OCI-LY7 (cell line): ENCODE measurements at places on chromosomes 2 and 18. TPM values are rescaled to one million over a fixed set of nuclear protein-coding genes. Genes with fewer than 3 reads are reported as not detected.

Gene CELF4
- total RNA-seq, result not detected in 2 replicates

Gene CNDP1
- not detected in 2 replicates for total RNA-seq

Gene MROH2A
- not detected in 2 replicates for total RNA-seq

Gene SALL3
- not detected in 2 replicates for total RNA-seq

Gene TDRD15
- not detected in 2 replicates for total RNA-seq

Gene CRACDL
- total RNA-seq, result 0.13 and 0.59 TPM in 2 replicates

Gene GALNT1
- 32.8 and 37.2 TPM in 2 replicates for total RNA-seq

Gene RAX
- total RNA-seq, result not detected in 2 replicates

Gene PLEK
- total RNA-seq, result 80.6 and 88.7 TPM in 2 replicates

Gene SEPTIN10
- not detected in 2 replicates for total RNA-seq

Gene GAREM1
- total RNA-seq, result 1.0 and 2.4 TPM in 2 replicates

DNA sequence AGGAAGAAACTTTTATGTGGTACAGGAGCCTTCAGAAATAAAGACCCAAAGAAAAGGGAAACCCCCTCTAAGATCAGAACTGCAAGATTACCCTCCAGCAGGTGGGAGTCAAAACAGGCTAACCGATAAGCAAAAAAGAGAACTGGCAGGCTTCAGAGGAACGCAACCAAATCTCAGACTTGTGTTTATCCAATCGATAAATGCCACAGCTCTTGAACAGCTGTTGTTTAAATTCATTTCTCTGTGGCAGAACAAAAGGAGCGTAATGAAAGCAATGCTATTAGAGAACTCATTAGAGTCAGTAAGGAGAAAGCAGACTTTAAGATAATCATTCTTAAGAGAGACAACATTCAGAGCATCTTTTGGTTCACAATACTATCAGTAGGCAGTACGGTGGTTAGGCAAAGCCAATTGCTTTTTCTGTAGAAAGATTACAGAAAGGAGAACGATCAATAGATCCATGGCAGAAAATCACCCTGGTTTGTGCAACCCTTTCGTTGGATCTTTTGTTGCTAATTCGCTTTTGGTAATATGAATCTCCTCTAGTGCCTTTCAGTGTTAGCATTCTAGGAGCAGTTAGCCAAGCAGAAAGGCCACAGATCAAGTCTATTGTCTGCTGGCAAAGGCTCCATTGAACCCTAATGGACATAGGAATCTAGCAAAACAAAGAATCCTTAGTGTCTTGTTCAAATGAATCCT lies 476.4 kb upstream of the CHST9 start:
- no peak for DNase-seq

DNA sequence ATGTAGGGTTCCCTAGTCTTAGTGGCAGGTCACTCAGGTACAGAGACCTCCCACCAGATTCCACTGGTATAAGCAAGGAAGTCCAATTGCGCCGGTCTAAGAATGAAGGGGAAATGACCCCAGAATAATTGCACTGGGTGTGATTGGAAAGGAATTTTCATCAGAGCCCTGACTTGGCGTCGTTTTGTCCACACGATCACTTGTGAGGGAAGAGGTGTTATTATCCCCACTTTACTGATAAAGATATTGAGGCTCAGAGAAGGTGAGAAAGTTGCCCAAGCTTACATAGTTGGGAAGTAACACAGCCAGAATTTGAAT lies 61.5 kb downstream of the CIB4 start:
- DNase-seq, result no peak

- no peak for DNase-seq
Observed at GRCh38 chr2:54808661-54809060, 85.2 kb downstream of the EML6 start.

GRCh38 chr2:48531141-48531648 lies 1.2 kb downstream of the STON1 start:
- no peak for DNase-seq

DNA sequence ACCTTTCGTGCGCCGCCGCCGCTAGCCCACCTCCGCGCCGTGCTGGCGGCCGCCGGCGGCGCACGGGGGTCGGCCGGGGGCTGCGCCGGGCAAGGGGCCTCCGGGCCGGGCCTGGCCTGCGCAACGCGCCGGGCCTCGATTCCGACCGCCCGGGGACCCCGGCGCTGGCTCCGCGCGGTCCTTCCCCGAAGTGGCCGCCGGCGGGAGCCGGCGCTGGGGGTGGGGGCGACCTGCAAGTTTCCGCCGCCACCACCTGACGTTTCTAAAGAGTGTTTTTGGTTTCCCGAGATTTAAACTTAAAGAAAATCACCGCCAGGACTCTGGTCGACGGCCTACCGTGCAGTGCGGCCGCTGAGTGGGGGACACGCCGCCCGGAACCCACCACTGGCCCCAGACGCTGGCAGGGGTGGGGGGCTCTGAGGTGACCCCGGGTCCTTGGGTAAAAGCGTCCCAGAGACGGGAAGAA lies 3.8 kb upstream of the GATA6 start:
- DNase-seq, result no peak

DNA sequence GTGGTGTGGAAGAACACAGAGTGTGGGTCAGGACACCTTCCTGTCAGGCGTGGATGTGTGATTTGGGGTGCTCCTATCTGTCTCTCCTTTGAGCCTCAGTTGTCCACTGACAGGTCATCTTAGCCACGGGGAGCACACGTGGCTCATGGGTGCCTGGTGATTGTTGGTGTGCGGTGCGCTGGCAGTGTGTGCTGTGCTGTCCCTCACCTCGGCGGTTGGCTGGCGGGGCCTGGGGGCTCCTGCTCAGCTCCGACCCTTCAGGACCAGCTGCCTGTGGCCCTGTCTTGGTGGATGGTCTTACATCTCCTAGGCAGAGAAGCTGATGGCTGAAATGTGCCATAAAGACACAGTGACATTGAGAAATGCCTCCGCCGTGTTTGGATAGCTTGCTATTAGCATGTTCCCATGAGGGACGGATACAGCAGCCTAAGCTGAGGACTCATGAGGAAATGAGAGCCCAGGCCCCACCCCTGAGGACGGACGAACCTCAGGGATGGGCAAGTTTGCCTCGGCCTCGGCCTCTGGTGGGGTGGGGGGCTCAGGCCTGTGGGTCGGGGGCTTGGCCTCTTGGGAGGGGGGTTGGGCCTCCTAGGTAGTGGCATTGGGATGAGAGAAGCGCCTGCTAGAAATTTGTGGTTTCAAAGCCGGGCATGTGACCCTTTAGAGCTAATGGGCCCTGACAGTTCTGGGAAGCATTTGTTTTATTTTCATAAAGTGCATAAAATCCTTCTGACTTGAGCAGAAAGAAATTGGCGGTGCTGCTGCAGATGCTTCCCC lies 20.3 kb upstream of the ASB1 start:
- DNase-seq, result no peak

GRCh38 chr18:7575465-7576028 lies 8.4 kb downstream of the PTPRM start:
- no peak for DNase-seq

DNA sequence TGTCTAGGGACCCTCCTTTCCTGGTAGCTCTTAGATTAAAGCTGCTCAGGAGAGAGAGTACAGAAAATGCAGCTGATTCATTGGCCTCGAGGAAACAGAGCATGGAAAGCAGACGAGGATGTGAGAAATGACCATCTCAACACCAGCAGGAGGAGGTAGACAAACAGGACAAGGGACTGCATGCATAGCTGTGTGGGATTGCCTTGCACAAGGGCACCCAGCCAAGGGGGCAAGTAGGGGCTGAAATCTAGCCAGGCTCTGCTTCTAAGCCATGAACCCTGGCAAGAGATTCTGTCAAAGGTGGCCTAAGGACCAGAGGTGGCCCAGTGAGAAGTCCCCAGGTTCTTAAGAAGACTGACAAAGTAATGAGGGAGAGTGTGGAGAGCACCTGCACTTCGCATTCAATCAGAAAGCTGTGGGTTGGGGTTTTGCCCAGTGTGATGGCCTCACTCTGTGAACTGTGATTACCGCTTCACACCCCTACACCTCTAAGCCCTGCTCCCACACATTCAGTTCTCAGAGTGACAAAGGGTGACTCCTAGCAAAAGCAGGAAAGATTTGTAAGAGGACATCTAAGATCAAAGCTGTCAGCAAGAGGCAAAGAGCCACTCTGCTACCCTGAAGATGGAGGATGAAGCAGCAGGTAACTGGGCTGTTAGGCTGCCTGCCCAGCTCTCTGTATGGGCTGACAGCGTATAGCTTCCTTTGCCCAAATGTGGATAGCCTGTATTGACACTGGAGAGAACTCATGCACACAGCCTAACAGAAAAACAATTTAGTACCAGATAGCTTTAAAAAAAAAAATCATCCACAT lies 151.3 kb upstream of the PELI1 start:
- DNase-seq, result no peak

DNA sequence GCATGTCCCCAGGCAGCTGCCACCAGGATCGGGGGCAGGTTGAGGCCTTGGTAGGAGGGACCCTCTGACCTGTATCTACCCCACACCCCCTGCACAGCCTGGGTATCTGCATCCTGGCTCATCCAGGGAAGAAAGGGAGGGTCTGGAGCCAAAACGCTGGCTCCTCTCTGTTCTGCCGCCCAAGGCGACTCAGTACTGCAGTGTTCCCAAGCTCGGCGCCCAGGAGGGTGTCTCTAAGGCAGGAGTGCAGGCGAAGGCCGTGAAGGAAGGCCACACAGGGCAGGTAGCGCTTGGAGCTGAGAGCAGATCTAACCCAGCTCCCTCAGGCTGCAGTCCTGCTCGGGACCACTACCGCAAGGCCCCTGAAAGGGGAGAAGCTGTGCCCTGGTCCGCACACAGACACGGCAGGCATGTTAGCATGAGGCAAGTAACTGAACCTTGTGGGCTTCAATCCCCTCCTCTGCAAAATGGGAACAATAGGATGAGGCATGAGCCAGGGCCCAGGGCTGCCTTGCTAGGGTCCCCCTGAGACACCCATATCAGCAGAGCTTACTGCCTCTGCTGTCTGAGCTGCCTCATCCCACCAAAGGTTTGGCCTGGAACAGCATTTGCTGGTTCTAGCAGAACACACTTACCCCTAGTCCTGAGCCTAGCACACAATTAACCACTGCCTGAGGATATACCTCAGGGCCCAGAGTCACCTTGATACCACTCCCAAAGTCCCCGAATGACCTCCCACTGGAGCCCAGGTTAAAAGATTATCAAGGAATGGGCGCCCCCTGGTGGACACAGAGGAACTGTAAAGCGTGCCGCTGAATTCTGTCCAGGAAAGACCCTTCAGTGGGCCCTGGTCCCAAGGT lies 6.5 kb downstream of the PTMA start:
- DNase-seq, result peak; percentile 89

- DNase-seq, result no peak
Observed at GRCh38 chr2:212940816-212941215, 210.6 kb downstream of the IKZF2 start.

DNA sequence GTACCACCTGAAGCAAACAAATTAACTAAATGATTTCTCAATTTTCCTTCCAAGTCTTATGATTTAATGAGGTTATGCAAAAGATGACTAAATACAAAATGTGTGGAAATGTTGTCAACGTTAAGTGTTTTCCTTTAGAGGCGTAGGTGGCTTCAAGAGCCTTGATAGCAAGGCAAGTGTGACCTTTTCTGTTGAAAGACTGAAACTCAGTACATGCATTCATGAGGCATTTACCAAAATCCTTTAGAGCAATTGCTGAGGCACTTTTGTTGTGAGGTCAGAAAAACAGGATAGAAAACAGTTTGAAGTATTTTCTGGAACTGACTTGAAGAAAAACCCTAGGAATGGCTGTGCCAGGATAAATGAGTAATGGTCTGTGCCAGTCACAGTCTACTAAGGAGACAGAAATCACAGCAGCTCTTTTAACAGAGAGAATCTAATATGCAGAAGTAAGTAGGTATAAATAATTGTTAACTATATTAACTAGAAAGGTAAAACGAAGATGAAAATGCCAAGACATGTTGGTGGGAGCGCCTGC lies 326.5 kb upstream of the CDH20 start:
- DNase-seq, result no peak

- peak; percentile 7 for DNase-seq
Observed at GRCh38 chr2:23760736-23761135, 166.2 kb downstream of the ATAD2B start.

DNA sequence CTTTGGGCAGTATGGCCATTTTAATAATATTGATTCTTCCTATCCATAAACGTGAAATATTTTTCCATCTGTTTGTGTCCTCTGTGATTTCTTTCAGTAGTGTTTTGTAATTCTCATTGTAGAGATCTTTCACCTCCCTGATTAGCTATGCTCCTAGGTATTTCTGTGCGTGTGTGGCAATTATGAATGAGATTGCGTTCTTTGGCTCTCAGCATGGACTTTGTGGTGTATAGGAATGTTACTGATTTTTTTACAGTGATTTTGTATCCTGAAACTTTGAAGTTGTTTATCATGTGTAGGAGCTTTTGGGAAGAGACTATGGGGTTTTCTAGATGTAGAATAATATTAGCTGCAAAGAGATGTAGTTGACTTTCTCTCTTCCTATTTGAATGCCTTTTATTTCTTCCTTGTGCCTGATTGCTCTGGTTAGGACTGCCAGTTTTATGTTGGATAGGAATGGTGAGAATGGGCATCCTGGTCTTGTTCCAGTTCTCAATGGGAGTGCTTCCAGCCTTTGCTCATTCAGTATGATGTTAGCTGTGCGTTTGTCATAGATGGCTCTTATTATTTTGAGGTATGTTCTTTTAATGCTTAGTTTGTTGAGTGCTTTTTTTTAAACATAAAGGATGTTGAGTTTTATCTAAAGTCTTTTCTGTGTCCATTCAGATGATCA lies 27.0 kb upstream of the THUMPD2 start:
- DNase-seq, result no peak

- DNase-seq, result no peak
Observed at GRCh38 chr2:238629064-238629463, 202.3 kb downstream of the ASB1 start.

- peak; percentile 97 for DNase-seq
Observed at GRCh38 chr18:9102508-9103375, at the start of gene NDUFV2. TSS of gene NDUFV2 (plus strand) at chr18:9102699. CDS start at chr18:9102744, 45 bp downstream.

DNA sequence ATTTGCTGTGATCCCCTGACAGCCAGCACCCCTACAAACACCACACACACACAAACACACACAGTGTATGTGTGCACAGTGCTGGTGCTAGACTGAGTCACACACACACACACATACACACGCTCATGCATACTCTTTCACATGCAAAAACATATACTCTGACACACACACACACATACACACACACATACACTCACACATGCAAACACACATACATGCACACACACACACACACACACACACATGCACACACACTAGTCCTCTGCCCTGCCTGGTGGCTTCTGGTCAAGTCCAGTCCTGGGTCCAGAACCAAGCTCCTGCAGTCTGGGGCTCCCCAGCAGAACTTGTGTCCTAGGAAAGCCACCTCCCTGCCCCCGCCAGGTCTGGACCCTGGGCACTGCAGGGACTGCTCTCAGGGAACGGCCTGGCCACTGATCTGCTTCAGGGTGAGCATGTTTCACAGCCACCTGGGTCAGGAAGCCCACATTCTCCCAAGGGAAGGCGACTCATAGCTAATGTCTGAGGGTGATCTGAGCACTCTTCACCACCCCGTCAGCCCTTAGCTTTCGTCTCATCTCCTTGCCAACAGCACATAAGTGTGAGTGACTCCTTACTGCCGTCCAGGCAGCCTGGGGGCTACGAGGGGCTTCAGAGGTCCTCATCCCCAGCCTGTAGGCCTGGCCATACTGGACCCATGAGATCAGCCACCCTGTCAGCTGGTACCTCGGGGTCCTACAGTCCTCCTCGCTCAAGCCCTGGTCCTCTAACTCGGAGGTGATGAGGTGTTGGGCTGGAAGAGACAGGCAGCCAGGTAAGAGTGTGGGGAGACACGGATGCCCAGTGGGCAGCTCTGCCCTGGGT lies 88.1 kb downstream of the MCFD2 start:
- no peak for DNase-seq

GRCh38 chr2:139196754-139197153 lies 416.6 kb upstream of the NXPH2 start:
- no peak for DNase-seq

GRCh38 chr2:212180408-212181083 lies 358.1 kb downstream of the ERBB4 start:
- DNase-seq, result no peak

- no peak for DNase-seq
Observed at GRCh38 chr2:135093670-135094330, 41.7 kb downstream of the RAB3GAP1 start.
